ENCODE measurements at places on chromosomes 6 and 20.

DNA sequence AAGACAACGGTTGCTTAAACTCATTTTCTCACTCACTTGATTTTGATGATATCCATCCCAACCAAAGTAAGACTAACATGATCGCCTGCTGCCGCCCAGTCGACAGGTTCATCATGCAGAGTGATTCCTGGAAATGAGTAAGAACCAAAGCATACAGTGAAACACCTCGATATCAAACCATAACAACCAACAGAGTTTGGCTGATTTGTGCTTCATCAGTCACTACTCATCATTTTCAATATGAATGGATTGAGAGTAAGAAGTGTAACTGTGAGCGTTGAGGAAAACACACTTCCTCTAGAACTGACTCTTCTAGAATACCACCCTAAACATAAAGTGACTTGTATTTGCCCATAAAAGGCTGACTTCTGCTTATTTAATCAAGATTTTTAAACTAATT lies 29.2 kb upstream of the ALDH8A1 start:
- DNase-seq: no peak

GRCh38 chr6:145116591-145117178 lies 618.6 kb downstream of the EPM2A start:
- DNase-seq: no peak

- no peak for DNase-seq
Observed at GRCh38 chr6:147603392-147604081, 95.0 kb downstream of the SAMD5 start.

- DNase-seq: peak; percentile 19
Observed at GRCh38 chr20:17097603-17098002, 129.2 kb upstream of the PCSK2 start.

GRCh38 chr6:33080127-33081089 lies 4.6 kb downstream of the HLA-DPB1 start:
- no peak for DNase-seq

DNA sequence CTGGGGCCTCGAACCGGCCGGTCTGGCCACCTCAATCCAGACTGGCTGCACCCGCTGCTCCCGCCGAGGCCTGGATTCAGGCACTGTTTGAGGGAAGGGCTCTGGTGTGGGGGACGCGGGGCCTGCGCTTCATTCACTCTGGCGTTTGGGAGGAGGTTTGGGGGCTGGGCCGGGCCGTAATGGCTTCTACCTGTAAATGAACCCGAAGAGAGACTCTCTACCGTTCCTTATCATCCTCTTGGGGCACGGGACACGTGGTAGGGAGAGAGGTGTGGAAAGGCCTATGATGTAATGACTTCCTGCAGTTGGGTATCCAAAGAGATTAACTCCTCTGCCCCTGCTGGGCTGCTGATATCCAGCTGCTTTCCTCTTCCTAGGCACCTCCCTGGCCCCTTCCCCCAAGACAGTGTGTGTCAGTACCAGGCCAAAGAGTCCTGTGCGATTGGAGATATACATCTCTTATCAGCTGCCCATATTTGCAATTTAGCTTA lies 1.8 kb downstream of the FOXO3 start:
- peak; percentile 70 for DNase-seq

DNA sequence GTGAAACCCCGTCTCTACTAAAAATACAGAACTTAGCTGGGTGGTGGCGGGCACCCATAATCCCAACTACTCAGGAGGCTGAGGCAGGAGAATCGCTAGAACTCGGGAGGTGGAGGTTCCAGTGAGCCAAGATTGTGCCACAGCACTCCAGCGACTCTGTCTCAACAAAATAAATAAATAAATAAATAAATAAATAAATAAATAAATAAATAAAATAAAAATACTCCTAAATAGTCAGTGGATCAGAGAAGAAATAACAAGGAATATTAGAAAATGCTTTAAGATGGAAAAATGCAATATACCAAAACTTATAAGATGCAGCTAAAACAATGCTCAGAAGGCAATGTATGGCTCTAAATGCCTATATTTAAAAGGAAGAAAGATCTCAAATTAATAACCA lies 39.0 kb upstream of the SASH1 start:
- DNase-seq: no peak

- DNase-seq: no peak
Observed at GRCh38 chr6:136757150-136757549, 35.1 kb downstream of the MAP3K5 start.

DNA sequence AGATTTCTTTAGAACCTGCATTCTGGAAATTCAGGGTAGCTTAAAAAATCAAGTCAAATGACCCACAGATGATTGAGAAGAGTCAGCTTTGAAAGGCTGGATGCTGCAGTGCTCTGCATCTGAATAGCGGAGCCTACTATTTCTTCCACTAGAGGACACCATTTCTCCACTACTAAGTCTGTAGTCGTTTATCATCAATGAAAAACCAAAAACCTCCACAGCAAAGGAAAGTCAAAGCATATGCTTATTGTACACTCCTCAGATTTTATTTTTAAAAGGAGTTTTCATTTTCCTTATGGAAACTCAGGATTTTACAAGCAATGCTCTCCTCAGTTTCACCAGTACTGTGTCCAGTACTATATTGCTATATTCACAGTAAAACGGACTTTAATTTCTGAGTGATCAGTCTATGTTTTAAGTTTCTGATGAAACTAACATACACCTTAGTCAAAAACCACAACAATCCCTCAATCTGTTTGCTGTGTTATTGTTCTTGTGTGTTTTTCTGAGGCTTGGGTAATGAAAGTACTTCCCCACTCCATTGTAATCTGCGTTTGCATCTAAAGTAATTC lies 50.5 kb upstream of the ENPP5 start:
- peak; percentile 12 for DNase-seq

DNA sequence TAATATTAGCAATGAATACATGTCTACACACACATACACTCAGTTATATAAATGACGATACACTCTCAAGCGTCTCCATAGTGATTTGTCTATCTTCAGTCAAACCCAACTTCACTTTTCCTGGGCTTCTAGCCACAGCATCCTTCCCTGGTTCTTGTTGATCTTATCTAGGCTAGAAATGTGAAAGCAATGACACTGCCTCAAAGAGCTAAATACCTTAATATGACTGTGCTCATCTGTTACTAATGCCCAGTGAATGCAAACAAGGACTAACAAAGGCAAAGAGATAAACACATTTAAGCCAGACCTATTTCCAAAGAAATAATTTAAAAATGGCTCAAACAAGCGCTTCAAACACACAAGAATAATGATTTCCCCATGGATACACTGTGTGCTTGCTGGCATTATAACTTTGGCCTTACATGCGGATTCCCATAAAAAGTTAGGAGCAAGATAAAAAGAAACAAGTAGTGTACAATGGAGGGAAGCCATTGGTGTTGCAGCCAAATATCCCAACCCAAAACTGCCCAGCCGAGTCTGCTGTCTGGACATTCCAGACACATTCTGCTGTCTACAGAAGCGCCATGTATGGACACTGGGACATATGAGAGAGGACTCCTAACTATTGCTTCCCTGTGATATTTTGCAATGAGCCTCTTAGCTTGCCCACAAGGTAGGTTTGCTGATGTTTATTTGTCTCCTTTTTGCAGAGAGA lies 19.5 kb upstream of the DAAM2 start:
- no peak for DNase-seq

DNA sequence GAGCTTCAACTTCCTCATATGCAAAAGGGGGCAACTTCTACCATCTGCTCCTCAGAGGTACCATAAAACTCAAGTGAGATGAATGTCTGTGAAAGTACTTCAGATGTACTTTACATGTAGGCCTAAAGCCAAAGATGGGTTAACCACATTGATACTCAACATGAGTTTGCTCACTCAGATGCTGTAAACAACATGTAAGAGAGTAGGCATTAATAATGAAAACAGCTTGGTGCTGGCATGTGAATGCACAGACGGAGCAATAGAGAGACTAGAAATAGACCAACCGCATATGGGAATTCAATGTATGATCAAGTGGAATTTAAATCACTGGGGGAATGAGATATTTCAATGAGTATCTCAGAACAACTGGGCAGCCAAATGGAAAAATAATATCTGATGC lies 143.8 kb upstream of the CDYL start:
- no peak for DNase-seq

DNA sequence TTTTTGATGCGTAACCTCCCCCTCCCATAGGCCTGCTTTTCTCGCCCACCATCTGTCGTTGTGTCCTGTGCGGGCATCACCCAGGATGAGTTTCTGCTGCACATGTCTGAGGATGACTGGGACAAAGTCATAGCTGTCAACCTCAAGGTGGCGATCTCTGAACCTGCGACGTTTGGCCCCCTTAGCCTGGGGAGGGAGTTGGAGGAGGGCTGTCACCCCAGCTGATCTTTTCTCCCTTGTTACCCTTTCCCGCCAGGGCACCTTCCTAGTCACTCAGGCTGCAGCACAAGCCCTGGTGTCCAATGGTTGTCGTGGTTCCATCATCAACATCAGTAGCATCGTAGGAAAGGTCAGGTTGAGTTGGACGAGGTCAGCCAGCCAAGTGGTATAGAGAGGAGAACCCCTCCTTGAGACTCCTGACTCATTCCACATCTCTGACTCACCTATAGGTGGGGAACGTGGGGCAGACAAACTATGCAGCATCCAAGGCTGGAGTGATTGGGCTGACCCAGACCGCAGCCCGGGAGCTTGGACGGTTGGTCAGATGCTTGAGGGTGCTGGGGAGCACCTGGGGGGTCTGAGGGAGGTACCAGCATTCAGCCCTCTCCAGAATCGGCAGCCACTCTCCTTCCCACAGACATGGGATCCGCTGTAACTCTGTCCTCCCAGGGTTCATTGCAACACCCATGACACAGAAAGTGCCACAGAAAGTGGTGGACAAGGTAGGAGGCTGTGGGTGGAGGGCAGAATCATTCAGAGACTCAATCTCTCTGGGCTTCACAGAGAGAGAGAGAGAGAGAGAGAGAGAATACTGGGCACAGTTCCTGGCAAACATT lies 954 bp downstream of the HSD17B8 start:
- DNase-seq: no peak

DNA sequence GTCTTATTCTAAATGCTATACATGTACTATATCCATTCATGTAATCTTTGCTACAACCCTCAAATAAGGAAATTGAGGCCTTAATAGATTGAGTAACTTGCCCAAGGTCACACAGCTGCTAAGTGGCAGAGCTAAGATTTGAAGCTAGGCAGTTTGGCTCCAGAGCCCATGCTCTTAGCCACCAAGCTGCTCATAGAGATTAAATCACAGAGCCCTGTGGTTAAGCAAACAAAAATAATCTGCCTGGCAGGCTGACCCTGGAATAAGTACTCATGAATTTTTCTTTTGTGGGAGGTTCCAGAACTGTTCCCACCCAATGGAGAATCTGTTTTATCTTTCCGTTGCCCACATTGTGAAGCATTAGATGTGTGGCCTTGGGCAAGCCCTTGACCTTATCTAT lies 7.4 kb downstream of the AAR2 start:
- no peak for DNase-seq

DNA sequence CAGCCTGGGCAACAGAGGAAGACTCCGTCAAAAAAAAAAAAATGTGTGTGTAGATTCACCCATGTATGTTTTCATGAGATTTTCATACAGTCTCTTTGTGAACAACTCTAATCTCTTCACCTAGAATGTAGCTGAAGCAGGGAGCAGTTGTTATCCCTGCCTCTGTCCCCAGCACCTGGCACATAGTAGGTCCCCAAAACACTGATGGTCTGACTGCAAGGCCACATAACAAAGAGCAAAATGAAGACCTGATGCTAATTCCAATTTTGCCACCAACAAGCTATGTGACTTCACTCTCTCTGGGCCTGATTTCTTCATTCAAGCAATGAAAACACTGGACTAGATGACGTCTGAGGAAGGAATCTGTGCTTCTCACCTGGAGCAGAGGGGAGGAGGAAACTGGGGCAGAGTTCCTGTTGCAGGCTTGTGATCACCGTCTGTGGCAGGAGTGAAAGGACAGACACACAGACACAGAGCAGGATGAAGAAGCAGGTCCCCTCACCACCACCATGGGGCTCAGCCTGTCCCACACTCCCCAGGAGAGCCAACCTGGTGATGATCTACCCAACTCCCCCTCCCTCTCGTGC lies 4.6 kb downstream of the SLC44A4 start:
- DNase-seq: no peak

DNA sequence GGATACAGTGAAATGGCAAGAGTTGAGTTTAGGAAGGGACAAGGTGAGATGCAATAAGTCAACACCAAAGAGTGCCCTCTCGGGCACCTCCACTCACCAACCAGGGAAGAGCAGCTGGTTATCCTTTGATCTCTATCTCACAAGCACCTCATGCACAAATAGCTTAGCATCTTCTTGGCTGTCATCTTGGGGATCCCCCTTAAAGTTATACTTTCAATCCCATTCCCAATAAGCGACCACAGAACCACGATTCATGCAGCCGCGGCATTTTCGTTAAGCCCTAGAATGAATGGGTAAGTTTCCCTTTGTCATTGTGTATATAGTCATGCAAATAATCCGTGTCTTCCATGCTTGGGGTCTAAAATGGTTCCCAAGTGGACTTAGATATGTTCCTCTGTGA lies 73.5 kb downstream of the ADTRP start:
- DNase-seq: no peak

GRCh38 chr20:51422514-51423289 lies 119.8 kb downstream of the NFATC2 start:
- no peak for DNase-seq

DNA sequence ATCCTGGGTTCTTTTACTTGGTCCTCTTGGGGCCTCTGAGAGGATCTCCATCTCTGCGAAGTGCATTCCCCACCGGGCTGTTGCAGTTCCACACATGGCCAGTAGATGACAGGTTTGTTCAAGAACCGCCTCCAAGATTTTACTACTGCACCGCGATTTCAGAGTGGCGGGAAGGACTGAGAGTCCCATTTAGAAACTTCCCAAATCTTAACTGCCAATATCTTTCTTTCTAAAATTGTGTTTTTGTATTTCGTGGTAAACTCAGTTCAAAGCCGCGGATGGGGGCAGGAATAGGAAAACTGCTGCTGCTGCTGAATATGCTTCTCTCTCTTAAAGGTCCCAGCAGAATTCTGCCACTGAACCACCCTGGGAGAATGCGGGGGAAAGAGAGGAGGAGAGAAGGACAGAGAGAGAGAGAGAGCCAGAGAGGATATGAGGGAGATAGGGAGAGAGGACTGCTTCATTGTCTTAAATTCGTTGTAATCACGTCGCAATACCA lies 8.6 kb upstream of the BTNL2 start:
- peak; percentile 11 for DNase-seq

DNA sequence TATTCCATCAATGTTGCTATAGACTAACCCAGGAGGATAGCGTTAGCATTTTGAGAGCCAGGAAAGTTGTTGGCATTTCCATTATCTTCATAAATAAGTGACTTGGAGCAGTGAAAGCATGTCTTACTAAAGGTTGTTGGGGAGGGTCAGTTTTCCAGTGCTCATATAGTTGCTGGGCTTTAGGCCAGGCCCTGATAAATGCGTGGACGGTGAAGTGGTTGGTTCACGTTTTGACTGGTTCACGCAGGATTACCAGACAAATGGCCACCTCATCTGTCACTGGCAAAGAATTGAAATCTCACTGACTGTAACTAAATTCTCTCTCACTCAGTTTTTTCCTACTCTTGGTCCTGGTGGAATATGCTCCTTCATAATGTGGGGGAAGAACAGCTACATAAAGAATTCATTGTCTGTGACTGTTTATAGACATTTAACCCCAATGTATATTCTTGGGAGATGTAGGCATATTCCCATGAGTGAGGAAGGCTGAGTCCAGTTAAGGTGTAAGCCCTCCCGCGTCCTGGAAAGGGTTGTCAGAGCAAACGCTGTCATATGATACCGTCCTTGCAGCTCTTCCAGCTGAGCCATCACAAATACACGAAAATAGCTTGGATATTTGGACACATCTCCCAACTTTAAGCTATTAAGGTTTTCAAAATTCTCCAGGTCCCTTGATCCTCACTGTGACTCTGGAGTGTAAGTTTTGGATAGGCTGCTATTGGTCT lies 27.8 kb downstream of the LRRC1 start:
- peak; percentile 42 for DNase-seq

- peak; percentile 66 for DNase-seq
Observed at GRCh38 chr6:157981395-157982101, at the start of gene SYNJ2. TSS of gene SYNJ2 (plus strand) at chr6:157981863. CDS start at chr6:157981962, 99 bp downstream.
